CD4-positive, alpha-beta T cell treated with Interleukin-17A for 1 hour (primary cell): ENCODE measurements at places on chromosomes 16 and 17.

DNA sequence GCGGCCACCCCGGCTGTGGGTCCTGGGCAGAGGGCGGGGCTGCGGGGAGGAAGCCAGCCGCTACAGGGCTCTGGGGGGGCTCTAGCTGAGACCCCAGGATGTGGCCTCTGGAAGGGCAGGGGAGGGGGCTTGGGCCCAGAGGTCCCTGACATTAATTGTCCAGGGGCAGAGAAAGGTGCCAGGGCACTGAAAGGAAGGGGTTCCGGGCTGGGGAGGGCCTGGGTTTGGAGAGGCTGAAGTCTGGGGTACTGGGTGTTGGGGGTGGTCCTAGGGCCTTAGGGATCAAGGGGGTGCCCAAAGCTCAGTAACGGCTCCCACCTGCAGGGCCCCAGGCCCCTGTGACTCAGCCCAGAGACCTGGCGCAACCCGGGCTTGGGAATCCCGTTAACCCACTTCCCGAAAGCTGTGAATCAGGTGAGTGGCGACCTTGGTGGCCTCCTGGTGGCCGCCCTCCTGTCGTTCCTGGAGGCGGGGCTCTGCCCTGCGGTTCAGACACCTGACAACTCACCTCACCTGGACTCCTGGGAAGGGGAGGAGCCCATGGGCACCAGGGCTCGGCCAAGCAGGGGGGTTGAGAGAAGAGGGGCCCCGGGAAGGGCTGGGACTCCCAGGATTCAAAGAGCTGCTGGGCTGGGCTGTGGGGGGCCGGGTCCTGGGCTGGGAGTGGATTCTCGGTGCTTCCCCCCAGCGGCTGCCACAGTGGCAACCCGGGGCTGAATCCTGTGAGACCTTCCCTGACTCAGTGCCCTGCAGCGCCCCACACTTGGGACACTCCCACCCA is 465 bp upstream of the PRSS22 start:
- DNase-seq, result no peak

DNA sequence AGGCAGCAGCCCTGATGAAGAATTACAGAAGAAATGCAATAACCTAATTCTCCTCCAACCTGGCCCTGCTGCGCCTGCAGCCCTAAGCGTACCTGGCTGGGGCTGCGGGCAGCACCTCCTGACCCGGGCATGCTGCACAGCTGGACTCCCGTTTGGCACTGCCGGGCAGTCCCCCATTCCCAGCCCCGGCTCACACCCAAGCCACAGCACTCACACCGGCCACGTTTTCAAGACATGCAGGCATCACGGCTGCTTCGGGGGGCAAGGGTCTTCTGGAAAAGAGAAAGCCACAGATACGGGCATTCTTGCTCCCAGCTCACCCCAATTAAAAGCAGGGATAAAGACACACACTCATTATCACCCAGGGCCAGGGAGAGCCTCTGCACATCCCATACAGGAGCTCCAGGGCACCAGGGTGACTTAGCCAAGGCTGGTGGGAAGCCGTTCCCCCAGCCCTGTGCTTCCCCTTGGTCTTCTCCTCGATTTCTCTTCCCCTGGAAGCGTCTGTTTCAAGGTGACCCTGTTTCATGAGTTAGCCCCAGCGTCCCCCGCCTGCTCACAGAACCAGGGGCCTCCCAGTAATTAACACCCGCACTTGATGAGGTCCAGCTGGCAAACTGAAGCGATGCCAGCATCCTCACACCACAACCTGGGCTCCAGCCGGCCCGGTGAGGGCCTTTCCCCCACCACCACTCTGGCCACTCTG is 216.7 kb downstream of the C16orf78 start:
- DNase-seq, result no peak

GRCh38 chr16:8576141-8577004 is 13.9 kb downstream of the TMEM114 start:
- no peak for DNase-seq

DNA sequence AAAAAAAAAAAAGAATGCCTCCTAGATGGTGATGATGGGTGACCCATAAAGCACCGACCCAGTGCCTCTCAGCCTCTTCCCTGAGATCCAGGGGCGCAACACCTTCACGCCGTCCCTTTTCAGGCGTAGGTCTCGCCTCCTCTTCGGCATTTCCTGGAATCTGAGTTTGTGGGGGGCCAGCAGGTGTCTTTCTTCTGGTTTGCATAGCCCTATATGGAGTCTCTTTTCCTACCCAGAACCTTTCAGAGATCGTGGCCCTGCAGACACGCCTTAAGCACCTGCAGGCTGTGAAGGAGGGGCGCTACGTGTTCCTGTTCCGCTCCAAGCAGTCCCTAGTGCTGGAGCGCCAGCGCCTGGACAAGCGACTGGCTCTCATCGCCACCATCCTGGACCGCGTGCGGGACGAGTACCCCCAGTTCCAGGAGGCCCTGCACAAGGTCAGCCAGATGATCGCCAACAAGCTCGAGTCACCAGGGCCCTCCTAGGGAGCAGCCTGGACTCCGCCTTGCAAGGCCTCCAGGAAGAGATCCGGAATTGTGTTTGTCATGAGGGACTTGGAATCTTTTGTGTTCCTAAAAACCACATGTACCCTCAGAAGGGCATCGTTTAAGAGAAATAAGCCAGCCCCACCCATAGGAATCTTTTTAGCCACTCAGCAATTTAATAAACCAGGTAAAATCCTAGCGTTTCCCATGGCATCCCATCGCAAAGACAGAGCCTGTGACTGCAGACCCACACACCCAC is 1.9 kb upstream of the GAA start:
- DNase-seq, result no peak

DNA sequence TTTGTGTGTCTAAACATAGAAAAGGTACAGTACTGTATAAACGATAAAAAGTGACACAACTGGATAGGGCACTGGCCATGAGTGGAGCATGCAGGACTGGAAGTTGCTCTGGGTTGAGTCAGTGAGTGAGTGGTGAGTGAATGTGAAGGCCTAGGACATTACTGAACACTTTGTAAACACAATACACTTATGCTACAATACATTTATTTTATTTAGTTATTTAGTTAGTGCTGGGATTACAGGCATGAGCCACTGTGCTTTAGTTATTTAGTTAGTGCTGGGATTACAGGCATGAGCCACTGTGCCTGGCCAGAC is 4.6 kb downstream of the CFAP20 start:
- no peak for DNase-seq

DNA sequence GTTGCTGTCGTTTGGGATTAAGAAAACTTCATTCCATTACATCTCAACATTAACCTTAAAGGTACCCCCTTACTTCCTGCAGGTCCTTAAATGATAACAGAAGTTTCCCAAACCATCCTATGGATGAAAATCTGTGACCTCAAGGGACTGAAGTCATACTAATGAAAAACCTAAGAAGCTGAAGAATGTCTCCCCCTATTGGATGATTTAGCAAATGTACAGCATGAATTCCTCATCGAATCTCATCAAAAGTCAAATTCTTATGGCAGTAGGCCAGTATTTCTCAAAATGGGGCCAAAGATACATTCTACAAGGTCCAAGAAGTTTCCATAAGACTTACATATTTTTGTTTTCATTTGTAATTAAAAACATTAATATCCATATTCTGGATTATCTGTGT is 13.5 kb downstream of the SCO1 start:
- DNase-seq, result peak; percentile 15

GRCh38 chr17:36142235-36142634 is 34.2 kb downstream of the TBC1D3B start:
- no peak for DNase-seq

- DNase-seq, result no peak
Measured at GRCh38 chr17:20206068-20206467, 196.9 kb downstream of the SPECC1 start.

DNA sequence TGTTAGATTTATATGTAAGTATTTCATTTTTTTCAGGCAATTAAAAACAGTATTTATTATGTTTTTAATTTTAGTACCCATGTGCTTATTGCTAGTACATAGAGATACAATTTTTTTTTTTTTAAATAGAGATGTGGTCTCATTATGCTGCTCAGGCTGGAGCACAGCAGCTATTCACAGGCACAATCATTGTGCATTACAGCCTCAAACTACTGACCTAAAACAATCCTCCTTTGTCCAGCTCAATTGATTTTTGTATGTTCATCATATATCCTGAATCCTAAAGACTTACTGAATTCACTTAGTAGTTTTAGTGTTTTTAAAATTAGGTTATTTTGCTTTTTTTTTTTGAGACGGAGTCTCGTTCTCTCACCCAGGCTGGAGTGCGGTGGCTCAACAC is 26.3 kb downstream of the SPECC1 start:
- no peak for DNase-seq

DNA sequence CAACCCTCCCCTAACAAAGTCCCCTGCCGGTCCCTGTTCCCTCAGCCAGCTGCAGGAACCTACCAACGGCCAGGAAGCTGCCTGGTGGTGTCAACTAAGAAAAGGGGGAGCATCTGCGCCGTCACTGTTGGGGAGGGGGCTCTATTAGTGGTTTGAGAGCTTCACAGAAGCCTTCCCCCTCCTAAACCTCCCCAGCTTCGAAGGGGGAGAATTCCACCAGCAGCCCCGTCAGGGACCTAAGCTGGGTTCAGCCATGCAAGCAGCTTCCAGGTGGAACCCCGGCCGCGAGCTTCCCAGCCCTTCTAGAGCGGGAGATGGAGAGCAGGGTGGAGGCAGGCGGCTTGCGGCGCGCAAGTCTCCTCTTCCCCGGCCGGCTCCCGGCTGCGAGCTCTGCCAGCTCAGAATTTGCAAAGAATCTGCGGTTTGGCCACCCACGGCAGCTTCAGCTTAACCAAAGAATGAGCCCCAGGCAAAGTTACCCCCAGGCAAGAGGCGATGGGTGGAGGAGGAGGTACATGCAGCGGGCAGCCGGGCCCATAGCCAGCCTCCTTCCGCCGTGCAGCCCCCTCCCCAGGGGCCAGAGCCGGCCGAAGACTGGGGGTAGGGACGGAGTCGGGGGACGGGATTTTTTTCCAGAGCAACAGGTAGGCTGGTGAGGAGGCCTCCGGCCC is 33.7 kb downstream of the DDX19A start:
- DNase-seq, result peak; percentile 56

DNA sequence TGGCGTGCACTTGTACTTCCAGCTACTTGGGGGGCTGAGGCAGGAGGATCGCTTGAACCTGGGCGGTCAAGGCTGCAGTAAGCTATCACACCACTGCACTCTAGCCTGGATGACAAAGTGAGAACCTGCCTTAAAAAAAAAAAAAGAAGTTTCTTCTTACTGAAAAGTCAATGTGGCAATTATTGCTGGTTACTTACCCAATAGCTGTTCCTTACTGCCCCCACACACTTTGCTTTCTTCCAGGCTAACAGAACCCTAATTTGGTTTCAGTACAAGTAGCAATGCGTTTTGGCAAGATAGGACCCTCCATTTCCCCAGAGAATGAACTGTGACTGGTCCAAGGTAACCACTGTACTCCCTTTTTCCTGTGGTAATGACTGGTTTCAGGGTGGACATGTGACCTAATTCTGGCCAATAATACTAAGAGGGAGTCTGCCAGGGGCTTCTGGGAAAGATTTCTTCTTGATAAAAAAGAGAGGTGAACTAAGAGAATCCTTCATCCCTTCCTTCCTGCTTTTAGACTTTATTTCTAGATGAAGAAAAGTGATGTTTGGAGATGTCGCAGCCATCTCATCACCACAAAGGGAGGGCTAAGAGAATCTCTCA is 58.8 kb upstream of the MSI2 start:
- DNase-seq, result no peak

- DNase-seq, result no peak
Measured at GRCh38 chr17:74198694-74199093, 4.8 kb upstream of the RPL38 start.

- DNase-seq, result no peak
Measured at GRCh38 chr16:11677959-11678881, 10.0 kb downstream of the SNN start.

GRCh38 chr17:35460354-35460851 is 11.8 kb upstream of the SLFN13 start:
- DNase-seq, result peak; percentile 81

DNA sequence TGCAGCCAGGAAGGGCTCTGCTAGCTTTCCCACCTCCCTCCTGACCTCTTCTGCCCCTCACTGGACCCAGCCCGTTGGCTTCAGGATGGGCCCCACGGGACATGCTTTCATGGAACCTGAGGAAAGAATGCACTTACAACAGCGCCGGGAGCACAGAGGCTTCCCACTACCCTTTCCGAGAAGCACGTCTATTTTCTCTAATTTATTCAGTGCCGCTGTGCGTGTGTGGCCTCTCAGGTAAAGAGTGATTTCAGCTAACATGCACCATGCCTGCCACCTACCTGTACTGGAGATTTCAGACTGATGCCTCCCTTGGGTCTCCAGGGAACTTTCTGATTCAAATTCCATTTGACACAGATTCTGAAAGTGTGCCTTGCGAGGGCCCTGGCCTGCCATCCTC is 140.1 kb downstream of the CYLD start:
- DNase-seq, result no peak

- no peak for DNase-seq
Measured at GRCh38 chr17:10751563-10751962, 21.7 kb upstream of the TMEM220 start.

DNA sequence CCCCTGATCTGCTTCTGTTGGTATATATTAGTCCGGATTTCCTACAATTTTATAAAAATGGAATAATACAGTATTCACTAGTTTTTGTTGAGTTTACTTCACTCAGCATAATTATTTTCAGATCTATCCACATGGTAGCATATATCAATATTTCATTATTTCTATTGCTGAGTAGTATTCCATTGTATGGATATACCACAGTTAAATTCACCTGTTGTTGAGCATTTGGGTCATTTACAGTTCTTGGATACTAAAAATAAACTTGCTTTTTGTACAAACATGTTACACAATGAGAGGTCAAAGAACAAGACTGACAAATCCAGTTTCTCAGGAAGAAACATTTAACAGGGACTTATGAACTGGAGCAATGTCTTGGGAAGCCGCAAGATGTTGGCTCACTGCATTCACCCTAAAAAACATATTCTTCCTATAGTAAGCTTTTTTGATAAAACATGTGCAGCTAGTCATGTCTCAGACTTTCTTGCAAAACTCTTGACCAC is 126.9 kb upstream of the HS3ST2 start:
- no peak for DNase-seq
